Breast epithelium (tissue), 4 donors: ENCODE measurements at places on chromosomes 4 and X. TPM values are rescaled to one million over a fixed set of nuclear protein-coding genes. Genes with fewer than 3 reads are reported as not detected.

Gene SLC49A3
- total RNA-seq, result 14.4 TPM

DNA sequence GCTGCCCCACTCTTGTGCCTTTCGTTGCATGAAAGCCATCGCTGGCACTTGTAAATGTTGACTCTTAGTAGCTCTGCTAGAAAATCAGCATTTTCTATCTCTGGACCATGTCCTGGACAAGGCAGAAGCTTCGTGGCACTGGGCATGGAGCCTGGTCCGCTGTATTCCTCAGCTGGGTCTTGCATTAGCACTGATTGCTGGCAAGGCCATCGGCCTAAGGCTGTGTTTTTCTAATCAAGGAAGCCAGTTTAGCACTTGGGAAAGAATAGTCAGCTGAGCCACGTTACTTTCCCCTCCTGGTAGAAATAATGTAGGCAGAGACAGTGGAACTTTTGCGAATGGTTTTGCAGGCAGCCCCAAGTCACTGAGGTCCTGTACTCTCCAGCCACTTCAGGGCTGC is 180.2 kb upstream of the EOLA2 start:
- no peaks in the 10 kb centered on the region for H3K4me1 ChIP-seq
- H3K27me3 ChIP-seq, result no peaks in the 10 kb centered on the region
- no peak overlapping the region for H3K4me3 ChIP-seq
- no peak for DNase-seq

Gene ASMTL
- 29.1 TPM for total RNA-seq

- peaks cover 4% of the 10 kb centered on the region for H3K36me3 ChIP-seq
- H3K4me1 ChIP-seq, result no peaks in the 10 kb centered on the region
- H3K27me3 ChIP-seq, result no peaks in the 10 kb centered on the region
- no peak overlapping the region for H3K4me3 ChIP-seq
- H3K27ac ChIP-seq, result no peak overlapping the region
- DNase-seq, result no peak
Measured at GRCh38 chr4:14596437-14596836, 405.8 kb upstream of the CPEB2 start.

DNA sequence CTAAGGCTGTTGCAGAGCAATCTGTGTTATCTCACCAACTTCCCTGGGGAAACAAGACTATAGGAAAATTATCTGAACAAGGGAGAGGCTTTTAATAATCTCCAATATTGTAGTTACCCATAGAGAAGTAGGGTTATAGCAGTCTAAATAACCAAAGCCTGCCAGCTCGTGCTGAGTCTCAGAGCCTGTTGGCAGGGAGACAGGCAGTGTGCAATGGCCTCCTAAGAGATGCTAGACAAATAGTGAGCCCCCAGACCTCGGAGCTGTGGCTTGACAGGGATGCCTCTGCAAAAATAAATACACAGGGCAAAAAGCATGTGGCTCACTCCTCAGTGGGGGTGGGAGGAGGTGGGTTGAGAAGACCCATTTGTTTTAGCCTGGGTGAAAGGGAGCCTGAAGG is 76.7 kb downstream of the DGKK start:
- no peak overlapping the region for H3K27ac ChIP-seq
- DNase-seq, result no peak
- H3K36me3 ChIP-seq, result no peaks in the 10 kb centered on the region
- H3K27me3 ChIP-seq, result peaks cover 76% of the 10 kb centered on the region
- H3K4me1 ChIP-seq, result no peaks in the 10 kb centered on the region

Gene SH2D1A
- 2.0 TPM for total RNA-seq

Gene GNRHR
- not detected for total RNA-seq

- no peaks in the 10 kb centered on the region for H3K27me3 ChIP-seq
- H3K27ac ChIP-seq, result no peak overlapping the region
- H3K36me3 ChIP-seq, result no peaks in the 10 kb centered on the region
- DNase-seq, result no peak
- H3K4me1 ChIP-seq, result no peaks in the 10 kb centered on the region
- H3K4me3 ChIP-seq, result no peak overlapping the region
Measured at GRCh38 chr4:73187325-73187724, 71.3 kb downstream of the ANKRD17 start.

Gene TCEAL6
- not detected for total RNA-seq

Gene RAB33A
- 2.6 TPM for total RNA-seq
